ENCODE measurements at places on chromosomes 3 and 15. TPM values are rescaled to one million over a fixed set of nuclear protein-coding genes. Genes with fewer than 3 reads are reported as not detected.

GRCh38 chr15:41557673-41558399 lies 1.2 kb upstream of the TYRO3 start:
- DNase-seq: no peak

GRCh38 chr15:79357566-79357965 lies 46.7 kb downstream of the TMED3 start:
- DNase-seq: no peak

The ERICH6 gene
- total RNA-seq: not detected

DNA sequence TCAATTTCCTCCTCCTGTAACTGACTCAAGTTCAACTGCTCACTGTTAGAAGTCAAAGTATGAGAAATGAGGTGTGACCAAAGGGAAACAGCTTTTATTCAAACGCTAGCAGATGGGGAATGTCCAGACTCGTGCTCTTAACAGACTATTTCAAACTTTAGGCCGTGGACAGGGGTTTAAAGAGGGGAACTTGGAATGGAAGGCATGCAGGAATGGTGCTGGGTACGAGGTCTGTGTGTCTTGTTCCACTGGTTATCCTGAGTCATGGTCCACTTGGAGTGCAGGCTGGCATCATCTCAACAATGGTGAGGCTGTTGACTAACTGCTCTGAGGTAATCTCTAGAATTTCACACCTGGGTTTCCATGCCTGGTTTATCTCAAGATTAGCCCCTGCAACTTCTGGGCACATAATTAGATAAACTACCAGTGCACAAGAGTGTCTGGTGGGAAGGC lies 22.9 kb upstream of the DNAAF4 start:
- no peak for DNase-seq

- no peak for DNase-seq
Observed at GRCh38 chr3:57559526-57559925, 3.5 kb downstream of the PDE12 start.

All from chondrocyte (in vitro differentiated cells).